ENCODE measurements at places on chromosomes 7 and 10. TPM values are rescaled to one million over a fixed set of nuclear protein-coding genes. Genes with fewer than 3 reads are reported as not detected.

The SPDYE1 gene
- not detected for polyA plus RNA-seq

The FMC1 gene
- polyA plus RNA-seq, result 54.8 TPM

The CD36 gene
- polyA plus RNA-seq, result 0.31 TPM

The MACC1 gene
- polyA plus RNA-seq, result 0.22 TPM

The HERC4 gene
- 45.6 TPM for polyA plus RNA-seq

All from neural cell (in vitro differentiated cells).